ENCODE measurements at places on chromosomes 5 and 9.

DNA sequence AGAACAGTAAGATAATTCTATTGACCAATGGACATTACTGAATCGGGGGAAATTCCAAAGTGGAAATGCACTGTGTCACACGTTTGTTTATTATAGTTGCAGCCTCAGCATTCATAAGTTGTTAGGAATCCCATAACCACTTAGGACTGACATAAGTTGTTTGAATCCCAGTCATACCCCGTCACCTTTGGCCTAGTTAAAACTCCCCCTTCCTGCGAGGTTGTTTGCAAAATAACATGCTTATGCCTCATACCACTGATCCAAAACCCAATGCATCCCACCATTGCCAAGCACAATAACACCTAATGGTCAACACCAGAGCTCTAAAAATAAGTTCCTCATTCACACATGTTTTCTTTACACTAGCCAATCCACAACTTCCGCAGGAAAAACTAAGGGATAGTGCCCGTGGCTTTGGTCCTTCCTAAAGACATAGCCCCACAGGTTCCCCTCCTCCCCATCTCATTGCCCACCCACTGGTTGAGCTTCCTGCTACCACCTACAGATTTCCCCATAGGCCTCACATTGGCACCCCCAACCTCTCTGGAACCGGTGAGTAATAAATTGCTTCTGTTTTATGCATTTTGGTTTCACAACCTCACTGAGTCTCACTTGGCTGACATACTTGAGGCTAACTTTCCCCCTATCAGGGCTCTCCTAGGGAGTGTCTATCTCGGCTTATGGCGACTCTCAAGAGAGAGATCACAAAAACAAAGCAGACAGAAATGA lies 42.3 kb upstream of the MUSK start:
- DNase-seq = no peak

- no peak for DNase-seq
These were observed 218.2 kb downstream of the PSAT1 start for GRCh38 chr9:78515108-78515507.

GRCh38 chr5:37725185-37725584 lies 114.7 kb downstream of the GDNF start:
- DNase-seq = no peak

DNA sequence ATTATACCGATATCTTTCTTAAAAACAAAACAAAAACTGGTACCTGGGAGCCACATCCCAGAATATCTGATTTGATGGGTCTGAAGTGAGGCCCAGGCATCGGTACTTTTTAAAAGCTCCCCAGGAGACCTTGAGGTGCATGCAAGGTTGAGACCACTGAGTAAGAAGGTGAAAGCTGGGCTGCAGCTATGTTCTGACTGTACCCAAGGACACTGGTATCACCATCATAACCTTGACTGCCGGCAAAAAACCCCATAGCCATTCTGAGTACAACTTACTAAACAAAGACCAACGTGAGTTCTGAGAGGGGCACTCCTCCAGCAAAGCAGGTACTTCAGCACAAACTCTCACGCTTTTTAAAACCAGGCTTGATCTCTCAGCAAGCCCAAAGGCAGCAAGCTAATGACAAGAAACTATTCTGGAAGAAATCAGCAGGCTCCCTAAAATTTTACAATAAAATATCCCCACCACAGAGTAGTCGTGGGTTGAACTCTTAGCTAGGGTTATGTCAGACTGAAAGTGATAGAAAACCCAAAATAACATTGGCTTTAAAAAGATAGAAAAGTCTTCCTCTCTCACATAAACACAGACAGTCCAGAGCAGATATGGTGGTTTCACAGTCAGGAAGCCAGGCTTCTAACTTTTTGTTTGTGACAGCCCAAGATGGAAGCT lies 263.9 kb downstream of the SAXO1 start:
- DNase-seq = no peak

- no peak for DNase-seq
These were observed 1.4 kb downstream of the IL11RA start for GRCh38 chr9:34653151-34654072.

DNA sequence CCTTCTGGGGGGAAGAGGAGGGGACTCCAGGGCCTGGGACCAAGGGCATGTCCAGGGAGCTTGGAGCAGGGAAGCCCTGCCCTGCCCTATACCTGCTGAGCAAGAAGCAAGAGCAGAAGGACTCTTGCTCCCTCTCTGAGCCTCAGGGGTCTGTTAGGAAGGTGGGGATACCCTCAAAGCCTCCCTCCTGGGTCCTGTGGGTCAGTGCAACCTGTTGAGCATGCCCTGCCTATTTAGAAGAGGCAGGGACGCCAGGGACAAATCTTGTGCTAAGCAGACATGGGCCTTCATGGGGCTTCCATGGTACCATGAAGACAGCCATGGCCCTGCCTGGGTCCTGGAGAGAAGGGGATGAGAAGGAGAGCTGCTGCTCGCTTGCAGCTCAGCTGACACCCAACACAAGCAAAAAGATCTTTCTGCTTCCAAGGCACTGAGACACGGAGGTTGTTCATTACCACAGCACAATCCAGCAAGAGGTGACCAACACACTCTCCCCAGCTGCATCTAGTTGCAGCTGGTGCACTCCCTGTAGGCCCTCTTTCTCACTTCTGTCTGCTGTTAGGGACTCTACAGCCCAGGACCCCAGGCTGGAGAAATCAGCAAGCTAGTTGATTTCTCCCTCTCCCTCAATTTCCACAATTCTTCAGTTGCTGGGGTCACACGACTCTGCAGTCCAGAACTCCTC lies 39.3 kb downstream of the C9orf50 start:
- no peak for DNase-seq

DNA sequence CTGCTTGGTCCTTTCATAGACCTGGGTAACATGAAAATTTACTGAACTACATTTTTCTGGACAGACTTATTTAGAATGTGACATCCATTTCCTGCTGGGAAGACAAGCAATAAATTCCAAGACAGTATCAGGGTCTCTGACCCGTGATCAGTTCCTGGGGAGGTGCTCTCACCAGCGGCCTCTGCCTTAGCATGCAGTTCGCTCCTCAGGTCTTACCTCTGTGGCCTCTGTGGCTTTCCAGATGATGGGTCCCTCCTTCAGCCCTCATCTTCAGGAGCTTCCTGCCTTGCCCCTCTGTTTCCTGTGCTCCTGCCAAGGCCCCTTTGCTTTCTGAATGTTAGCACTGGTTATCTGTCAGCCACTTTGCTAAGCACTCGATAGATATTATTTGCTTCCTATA lies 66.4 kb downstream of the CMYA5 start:
- no peak for DNase-seq

- DNase-seq = no peak
These were observed 179.8 kb downstream of the SLC12A2 start for GRCh38 chr5:128263357-128263756.

GRCh38 chr9:34370335-34370969 lies 6.2 kb downstream of the MYORG start:
- DNase-seq = no peak

DNA sequence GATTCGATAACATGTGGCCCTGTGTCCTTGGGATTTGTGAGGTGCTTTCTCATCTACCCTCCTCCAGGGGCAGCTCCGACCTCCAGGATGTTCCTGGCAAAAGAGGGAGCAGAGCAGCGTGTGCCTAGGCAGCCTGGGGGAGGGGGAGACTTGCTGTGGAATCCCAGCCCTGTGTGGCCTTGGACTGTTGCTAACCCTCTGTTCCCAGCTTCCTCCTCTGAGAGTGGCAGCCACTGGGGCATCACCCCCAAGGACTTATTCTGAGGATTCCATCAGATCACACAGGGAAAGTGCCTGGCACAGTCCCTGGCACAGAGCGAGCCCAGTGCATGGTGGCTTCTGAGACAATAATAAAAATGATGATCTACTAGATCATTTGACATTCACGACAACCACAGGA lies 265.1 kb upstream of the MVB12B start:
- DNase-seq = no peak

DNA sequence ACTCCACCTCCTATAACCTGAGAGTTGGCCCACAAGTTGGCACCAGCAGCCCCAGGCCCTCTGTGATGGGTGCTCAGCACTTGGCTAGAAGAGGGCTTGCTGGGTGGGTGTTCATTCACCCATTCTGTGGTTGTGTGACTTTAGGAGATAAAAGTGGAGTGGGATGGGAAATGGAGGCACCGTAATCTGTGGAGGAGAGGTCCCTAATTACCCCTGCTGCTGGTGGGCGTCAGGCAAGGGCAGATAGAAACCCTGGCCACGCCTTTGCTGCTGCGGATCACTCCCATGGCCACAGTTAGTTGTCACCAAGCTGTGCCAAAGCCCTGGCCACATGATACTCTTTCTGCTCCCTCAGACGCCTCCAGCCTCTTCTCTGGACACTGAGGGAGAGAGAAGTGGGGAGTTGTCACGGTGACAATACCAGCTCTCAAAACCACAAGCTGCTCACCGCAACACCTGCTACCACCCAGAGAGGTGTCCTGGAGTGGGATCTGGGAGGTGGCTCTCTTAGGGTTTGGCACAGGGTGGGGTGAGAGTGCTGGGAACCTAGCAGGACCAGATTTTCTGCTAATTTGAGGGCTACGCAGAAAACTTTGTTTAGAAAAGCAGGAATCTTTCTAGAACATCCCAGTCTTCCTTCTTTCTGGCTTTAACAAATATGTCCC lies 12.0 kb upstream of the NEUROG1 start:
- DNase-seq = no peak

DNA sequence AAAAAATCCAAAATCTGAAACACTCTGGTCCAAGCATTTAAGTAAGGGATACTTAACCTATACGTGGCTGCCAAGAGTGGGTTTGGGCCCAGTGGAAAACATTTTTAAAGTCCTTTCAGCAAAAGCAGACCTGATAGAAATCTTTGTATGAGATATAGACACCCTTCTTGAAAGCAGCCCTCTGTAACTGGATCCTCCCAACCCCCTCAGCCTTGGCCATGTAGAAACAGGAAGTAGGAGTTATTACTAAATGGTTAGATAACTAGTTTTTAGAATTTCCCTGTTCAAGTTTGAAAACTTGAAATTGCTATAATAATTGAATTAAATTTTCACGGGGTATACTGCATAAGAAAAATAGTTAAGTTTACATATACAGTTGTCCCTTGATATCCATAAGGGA lies 111.3 kb upstream of the PCA3 start:
- no peak for DNase-seq

- DNase-seq = no peak
These were observed 824.4 kb upstream of the TYRP1 start for GRCh38 chr9:11868795-11869194.

- no peak for DNase-seq
These were observed 38.9 kb downstream of the GLRX start for GRCh38 chr5:95783661-95784060.

- DNase-seq = no peak
These were observed 36.8 kb upstream of the SSBP2 start for GRCh38 chr5:81787474-81788242.

DNA sequence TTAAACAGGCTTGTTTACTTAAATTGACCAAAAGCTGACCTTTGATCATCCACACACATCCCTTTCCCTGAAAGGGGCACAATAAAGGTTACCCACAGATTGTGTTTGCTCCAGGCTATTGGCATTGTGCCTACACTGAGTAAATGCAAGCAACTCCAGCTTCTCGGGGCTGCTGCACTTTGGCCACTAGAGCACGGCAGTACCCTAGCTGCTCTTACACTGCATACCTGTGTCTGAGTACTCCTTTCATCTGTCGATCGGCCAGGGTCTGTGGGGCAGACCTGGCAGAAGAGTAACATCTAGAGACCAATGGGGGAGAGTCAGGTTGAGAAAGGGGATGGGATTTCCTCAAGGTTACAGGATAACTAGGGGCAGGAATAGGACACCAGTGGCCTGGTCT lies 281.9 kb upstream of the NMUR2 start:
- no peak for DNase-seq

GRCh38 chr5:169886677-169887076 lies 93.6 kb downstream of the INSYN2B start:
- no peak for DNase-seq

DNA sequence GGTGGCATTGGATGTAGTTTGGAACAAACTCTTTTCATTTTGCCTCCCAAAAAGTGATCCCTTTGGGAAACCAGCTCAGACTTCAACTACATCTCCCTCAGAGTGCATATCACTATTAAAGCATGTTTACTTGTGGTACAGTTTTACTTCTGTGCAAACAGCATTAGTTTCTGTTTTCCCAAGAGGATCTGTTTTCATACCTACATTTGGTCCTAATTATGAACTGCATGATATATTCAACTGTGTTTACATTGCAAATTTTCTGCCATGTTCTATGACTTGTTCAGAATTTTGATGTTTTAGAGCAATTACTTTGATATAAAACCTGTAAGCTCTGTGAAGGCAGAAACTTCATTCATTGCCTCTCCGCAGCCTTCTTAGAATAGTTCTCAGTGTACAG lies 681.5 kb upstream of the ACO1 start:
- no peak for DNase-seq

GRCh38 chr5:117649821-117650220 lies 1075.2 kb upstream of the SEMA6A start:
- no peak for DNase-seq

DNA sequence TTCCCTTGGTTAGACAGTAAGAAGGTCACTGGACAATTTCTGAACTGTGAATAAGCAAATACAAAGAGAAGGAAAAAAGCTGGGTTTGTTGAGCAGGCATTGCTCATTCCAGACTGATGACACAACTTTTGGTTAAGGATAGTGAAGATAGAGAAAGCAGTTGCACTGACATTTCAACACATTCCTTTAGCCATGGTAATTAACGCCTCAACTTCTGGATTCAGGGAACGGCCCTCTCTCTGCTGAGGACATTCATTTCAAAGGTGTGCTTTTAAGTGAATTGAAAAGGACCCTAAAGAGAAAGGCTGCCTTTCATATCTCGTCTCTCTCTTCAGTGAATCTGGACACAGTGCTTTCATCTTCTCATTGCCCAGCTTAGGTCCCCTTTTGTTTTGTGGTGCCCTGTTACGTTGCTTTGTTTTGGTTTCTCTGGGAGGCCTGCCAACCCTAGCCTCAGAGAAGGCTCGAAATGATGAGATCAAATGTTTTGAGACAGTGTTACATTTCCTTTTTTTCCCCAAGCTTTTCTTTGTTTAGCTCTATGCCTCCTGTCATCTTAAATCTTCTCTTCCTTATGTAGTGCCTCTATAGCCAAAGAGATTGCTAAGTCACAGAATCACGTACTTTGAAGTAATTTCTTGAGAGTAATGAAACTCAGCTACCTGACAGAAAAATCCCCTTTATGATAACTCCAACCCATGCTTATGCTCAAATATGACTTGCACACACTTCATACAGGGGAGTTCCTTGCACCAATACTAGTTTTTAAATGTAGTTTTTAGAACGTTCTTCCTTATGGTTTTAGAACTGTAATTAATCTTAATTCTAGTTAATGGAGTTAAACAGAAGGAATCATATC lies 94.4 kb upstream of the IFNE start:
- DNase-seq = peak; percentile 34

DNA sequence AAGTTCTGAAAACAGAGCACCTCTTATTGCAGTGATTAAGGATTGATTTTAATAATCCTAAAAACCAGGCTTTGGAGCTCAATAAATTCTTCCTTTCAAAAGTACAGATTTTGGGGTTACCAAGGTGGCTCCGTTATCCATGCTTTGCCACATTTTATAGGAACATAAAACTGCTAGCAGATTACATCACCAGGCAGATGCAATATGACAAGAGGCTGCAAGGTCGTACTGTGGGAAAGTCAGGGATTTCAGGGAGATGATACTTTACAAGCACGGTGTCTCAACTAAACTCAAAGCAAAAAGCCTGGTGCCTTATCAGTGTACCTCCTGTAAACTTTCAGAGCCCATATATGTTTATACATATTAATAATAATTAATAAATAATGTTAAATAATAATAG lies 28.6 kb downstream of the ADAMTSL1 start:
- DNase-seq = no peak

- no peak for DNase-seq
These were observed 601 bp upstream of the FAF2 start for GRCh38 chr5:176447591-176447977.
